ENCODE measurements at places on chromosomes 16 and 17.
A peak's percentile ranks its signal among the peaks of the same experiment; 100 is the strongest.

GRCh38 chr16:80806927-80807340 lies 2.5 kb upstream of the CDYL2 start:
- peak; percentile 8 for DNase-seq

DNA sequence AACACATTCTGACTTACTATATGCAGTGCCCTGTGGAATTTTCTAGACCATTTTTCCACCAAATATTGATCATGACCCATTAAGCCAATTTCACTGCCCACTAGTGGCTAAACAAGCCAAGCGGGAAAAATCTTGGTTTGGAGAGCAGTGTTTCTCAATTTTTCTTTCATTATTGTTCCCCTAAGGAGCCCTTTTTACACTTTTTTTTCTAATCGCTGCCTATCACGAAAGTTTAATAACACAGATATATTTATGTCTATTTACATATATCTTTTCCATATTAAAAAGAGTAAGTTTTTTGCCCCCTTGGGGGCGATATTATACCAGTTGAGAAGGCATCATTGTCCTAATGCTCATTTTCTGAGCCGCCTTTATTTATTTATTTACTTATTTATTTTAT lies 10.8 kb upstream of the TLCD3B start:
- peak; percentile 31 for DNase-seq

- no peak for DNase-seq
These were observed 117.1 kb upstream of the COX10 start for GRCh38 chr17:13952009-13952750.

GRCh38 chr17:56373981-56374833 lies 219.3 kb upstream of the NOG start:
- no peak for DNase-seq

DNA sequence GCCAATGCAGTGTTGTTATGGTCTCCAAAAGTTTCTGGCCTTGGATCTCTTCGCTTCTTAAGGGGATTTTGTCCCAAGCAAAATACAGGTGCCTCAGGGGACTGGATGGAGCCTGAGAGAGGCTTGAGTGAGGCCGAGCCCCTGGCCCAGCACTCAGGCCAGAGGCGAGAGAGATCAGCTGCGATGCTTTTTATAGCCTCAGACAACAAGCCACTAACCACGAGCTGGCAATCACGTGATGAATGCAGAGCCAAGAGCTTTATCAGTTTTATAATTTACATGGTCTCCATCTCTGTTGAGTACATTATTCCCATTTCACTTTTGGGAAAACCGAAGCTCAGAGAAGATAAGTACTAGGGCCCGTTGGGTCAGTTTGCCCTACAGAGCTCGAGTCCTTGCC lies 360.0 kb upstream of the CDH5 start:
- no peak for DNase-seq

GRCh38 chr17:41710472-41711090 lies 1.6 kb upstream of the GAST start:
- DNase-seq, result no peak

DNA sequence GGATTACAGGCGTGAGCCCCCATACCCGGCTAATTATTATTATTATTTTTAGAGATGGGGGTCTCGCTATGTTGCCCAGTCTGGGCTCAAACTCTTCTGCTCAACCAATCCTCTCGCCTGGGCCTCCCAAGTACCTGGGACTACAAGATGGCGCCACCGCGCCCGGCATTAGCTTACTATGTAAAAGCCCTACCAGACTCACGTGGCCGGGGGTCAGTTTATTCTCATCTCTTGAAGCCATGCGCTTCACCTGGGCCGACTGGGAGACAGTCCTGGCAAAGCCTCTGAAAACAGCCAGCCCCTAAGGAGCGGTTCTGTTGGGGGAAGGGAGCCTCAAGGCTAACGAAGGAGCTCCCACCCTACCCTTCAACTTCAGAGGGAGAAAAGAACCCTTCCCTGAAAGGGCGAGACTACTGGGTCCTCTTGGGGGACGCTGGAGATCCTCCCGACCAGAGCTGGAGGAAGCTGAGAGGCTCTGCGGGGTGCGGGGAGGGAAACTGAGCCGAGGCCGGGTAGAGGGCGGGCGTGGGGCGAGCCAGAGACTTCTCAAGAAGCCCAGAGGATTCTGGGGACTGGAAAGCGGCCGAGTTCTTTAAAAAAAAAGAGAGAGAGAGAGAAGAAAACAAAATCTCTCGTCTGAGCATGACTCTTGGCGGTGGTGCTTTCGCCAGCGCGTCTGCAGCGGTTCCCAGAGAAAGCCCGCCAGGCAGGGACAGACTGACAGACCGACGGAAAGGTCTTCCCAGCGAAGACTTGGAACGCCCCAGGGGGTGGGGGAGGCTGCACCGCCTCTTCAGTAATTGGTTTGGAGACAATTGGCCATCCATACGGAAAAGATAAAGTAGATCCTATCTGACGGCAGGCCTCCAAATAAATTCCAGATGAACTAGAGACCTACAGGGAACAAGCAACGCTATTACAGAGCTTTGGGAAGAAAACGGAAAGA lies 5.6 kb upstream of the TUBG2 start:
- no peak for DNase-seq

DNA sequence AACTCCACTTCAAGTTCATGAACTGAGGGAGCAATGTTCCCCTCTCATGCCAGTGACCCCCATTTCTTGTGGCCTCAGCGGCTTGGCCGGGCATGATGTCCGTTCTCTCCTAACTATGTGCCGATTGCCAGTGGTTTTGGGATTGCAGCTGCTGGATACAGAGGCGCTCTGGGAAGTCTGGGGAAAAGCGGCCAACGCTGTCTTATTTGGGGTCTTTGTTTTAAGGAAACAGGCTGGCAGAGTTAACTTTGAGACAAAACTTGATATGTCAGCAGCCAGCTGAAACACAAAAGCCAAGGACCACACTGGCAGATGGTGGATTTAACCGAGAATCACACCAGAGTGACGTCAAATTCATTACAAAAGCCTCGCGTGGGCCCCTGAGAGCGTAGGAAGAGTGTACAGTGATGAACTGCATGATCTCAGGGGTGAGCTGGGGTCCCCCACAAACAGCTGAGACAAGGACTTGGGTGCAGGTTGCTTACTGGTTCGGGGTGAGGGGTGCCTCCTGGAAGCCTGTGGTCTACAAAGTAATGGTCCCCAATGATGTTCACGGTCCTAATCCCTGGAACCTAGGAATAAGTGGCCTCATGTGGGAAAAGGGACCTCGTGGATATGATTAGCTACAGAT lies 180.4 kb downstream of the IRF8 start:
- no peak for DNase-seq

GRCh38 chr17:65925606-65926307 lies 266.2 kb downstream of the CEP112 start:
- DNase-seq, result no peak

- no peak for DNase-seq
These were observed 26.0 kb downstream of the KCNJ16 start for GRCh38 chr17:70100983-70101382.

- no peak for DNase-seq
These were observed 676 bp downstream of the CPD start for GRCh38 chr17:30379303-30379902.

DNA sequence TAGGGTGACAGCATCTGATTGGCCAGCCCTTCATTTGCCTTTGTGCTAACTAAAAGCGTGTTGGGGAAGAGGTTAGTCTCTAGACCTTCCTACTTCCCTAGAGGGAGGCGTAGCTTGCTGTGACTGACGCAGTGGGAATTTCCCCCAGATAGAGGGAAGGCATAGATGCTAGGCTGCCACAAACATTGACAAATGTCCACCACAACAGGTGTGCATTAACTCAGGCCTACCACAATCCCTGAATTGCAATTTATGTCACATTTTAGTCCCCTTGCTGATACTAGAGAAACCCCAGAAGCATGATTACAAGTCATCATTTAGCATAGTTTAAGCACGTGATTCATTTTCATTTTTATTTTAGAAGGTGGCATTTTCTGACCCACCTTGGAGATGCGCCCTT lies 76.3 kb upstream of the WSB1 start:
- DNase-seq, result peak; percentile 83

GRCh38 chr17:32701871-32702270 lies 175.1 kb downstream of the MYO1D start:
- no peak for DNase-seq

DNA sequence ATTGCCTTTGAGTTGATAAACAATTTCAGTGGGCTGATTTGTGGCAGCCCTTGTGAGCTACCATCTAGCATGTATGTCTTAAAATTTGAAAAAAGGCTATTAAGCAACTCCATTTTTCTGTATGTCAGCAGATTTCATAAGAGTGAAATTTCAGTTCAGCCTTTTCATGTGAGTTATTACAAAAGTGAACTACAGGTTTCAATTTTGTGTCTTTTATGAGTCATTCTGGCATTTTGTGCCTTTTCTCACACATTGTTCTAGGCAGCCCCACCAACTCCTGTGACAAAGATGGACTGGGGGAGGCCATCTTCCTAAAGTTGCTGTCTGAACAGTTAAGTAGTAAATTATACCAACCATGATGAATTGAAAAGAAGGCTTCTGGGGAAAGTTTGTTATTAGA lies 52.1 kb downstream of the USP10 start:
- DNase-seq, result peak; percentile 70

- no peak for DNase-seq
These were observed 36.6 kb downstream of the EPN2 start for GRCh38 chr17:19273731-19274130.

DNA sequence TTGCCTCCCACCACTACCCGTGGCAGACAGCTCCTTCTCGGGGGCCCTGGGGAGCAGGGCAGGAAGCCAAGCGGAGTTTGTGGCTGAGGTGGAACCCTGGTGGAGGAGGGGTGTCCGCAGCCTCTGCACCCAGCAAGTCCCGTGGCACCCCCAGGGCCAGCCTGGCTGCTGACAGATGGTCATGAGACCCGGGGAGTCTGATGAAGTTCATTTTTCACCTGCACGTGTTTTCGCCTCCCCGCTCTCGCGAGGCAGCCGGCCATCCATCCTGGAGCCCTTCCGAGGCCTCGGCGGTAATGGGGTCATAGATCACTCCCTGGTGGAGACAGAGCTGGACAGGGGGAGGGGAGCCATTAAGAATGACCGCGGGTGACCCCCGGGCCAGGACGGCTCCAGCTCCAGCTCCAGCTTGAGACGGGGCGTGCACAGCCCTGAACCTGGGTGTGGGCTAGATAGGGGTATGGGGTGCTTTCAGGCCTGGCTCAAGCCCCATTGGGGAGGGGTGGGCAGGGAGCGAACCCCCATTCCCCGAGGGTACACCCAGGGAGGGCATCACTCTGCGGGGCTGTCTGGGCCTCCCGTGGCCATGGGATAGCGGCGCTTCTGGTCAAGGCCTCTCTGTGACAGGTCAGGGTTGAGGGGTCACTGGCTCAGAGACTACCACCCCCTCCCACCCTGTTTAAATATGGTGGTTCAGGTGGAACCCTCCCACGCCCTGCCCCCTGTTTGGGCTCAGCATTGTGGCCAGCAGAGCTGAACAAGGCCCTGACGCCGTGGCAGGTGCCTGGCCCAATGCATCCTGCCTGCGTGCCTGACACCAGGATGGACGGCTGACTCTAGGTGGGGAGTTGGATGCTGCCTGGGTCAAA lies 227.4 kb upstream of the GSE1 start:
- no peak for DNase-seq
